Esophagus squamous epithelium (tissue), 5 donors: ENCODE measurements at places on chromosomes 1 and 21. TPM values are rescaled to one million over a fixed set of nuclear protein-coding genes. Genes with fewer than 3 reads are reported as not detected.
A peak's percentile ranks its signal among the peaks of the same experiment; 100 is the strongest.

DNA sequence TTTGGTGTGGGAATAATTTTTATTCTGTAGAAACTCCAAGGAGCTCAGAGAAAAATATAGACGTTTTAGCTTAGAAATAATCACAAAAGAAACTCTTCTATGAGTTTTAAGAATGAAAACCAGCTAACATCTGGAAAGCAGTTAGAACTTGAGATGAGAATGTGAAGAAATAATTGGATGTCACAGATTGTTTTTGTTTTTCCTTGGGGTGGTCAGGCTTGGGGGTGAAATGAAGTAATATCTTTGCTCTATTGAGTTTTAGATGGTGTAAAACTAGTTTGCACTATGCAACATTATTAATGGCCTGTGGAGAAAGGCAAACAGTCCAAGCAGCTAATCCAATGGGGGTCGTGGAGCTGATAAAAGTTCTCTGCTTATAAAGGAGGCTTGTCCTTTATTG, 101.2 kb downstream of the FMN2 start:
- no peak overlapping the region for H3K4me3 ChIP-seq
- no peaks in the 10 kb centered on the region for H3K27me3 ChIP-seq
- no peaks in the 10 kb centered on the region for H3K36me3 ChIP-seq
- H3K27ac ChIP-seq = no peak overlapping the region

The ADAMTS4 gene
- 1.3 TPM for total RNA-seq

DNA sequence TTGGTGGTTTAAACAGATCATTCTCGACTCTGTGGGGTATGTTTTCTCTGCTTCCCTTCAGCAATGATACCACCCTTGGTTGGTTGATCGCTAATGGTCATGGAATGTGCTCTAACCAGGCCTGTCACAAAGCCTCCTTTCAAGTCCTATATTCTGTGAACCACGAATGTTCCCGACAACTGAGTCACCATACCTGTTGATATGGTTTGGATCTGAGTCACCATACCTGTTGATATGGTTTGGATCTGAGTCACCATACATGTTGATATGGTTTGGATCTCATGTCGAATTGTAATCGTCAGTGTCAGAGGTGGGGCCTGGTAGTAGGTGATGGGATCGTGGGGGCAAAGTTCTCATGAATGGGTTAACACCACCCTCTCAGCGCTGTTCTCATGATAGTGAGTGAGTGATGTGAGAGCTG, 10.2 kb upstream of the CAMK2N1 start:
- H3K27ac ChIP-seq = peak overlapping the region; percentile 47
- H3K27me3 ChIP-seq = no peaks in the 10 kb centered on the region
- no peak for DNase-seq
- H3K36me3 ChIP-seq = peaks cover 24% of the 10 kb centered on the region
- H3K4me1 ChIP-seq = peaks cover 17% of the 10 kb centered on the region
- no peak overlapping the region for H3K4me3 ChIP-seq

The GBP7 gene
- not detected for total RNA-seq

GRCh38 chr1:49051647-49052046, 275.0 kb upstream of the BEND5 start:
- H3K27ac ChIP-seq = no peak overlapping the region
- no peaks in the 10 kb centered on the region for H3K4me1 ChIP-seq
- no peaks in the 10 kb centered on the region for H3K36me3 ChIP-seq
- H3K27me3 ChIP-seq = no peaks in the 10 kb centered on the region
- no peak for DNase-seq

DNA sequence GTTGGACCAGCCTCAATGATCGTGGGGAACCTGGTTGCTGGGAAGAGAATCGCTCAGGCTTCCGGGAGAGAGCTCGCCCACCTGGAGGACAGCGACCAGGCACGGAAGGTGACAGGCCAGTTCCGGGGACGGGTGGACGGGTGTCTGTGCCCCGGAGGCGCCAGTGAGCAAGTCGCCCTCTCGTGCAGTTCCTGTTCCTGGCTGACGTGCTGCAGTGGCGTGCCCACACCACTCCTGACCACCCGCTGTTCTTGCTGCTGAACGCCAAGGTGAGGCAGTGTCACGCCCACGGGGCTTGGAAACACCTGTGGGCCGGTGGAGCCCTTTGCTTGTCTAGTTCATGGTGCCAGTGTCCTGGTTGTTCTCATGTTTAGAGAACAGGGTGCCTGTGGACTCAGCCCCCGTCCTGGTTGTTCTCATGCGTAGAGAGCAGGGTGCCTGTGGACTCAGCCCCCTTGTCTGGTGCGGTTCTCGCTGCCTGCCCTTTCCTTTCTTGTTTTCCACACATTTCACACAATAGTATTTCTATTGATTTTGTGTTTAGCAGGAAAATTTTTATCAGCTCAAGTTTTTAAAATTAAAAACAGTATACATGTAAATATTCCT, 53.1 kb downstream of the S100B start:
- no peak overlapping the region for H3K4me3 ChIP-seq
- H3K27ac ChIP-seq = no peak overlapping the region
- DNase-seq = no peak
- H3K4me1 ChIP-seq = no peaks in the 10 kb centered on the region
- H3K27me3 ChIP-seq = no peaks in the 10 kb centered on the region
